NCI-H82 (cell line): ENCODE measurements at places on chromosomes 1 and 21.

GRCh38 chr21:45162809-45163208, 88.4 kb downstream of the ADARB1 start:
- DNase-seq: no peak

GRCh38 chr1:61699911-61700851, 24.8 kb downstream of the TM2D1 start:
- peak; percentile 27 for DNase-seq

- DNase-seq: peak; percentile 60
These were observed 41.3 kb upstream of the GNG12 start for GRCh38 chr1:67874501-67875111.

DNA sequence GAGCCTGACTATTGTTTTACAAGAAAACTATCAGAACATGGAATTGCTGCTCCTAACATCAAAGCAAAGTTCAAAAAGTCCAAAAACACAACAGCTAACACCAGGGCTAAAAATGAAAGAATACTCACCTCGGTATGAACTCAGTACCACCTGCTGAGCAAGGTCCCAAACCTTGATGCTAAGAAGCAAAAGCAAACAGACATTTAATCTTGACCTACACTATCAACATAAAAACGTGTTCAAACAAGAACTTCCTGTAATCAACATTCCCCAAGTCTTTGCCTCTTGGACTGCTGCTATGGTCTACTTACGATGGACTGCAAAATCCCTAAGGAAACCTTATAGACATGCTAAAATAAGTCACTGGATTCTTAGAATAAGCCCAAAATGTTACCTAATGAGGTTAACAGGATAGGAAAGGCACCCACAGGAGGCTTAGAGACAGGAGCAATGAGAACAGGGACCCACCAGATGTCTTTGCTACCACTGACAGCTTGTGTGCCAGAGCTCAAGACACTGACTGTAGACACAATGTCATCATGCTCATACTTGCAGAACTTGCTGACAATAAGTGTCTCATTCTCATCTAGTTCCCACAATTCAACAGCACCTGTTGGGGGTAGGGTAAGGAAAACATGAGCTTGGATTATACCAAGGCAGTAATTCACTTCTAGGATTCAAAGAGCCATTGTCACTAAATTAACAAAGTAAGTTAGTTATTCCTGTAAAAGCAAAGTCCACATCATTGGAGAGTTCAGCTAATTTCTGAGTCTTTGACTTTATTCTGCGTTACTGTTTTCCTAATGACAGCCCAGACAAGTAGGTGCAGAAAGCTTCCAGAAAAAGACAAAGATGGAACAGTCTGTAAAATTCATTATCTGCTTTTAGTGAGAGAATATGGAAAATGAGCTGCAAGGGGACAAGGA, 1.8 kb downstream of the WDR77 start:
- peak; percentile 57 for DNase-seq

DNA sequence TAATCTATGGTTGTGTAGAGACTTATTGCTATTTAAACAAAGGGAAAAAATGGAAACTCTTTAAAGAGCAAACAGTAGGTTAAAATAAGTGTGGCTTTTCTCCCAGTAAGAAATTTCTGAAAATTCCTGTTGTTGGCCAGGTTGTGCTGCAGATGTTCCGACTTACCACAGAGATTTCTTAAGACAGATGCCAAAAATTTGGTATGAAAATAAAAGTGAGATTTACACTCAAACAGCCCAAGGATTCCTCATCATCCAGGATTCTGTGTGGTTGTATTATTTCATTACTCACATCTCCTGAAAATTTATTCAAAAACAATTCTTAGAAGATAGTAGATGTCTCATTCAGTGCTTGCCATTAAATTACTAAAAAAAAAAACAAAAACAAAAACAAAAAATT, 296.7 kb upstream of the PTBP2 start:
- DNase-seq: no peak

- DNase-seq: no peak
These were observed 50.2 kb downstream of the SLC25A24 start for GRCh38 chr1:108149796-108150467.

DNA sequence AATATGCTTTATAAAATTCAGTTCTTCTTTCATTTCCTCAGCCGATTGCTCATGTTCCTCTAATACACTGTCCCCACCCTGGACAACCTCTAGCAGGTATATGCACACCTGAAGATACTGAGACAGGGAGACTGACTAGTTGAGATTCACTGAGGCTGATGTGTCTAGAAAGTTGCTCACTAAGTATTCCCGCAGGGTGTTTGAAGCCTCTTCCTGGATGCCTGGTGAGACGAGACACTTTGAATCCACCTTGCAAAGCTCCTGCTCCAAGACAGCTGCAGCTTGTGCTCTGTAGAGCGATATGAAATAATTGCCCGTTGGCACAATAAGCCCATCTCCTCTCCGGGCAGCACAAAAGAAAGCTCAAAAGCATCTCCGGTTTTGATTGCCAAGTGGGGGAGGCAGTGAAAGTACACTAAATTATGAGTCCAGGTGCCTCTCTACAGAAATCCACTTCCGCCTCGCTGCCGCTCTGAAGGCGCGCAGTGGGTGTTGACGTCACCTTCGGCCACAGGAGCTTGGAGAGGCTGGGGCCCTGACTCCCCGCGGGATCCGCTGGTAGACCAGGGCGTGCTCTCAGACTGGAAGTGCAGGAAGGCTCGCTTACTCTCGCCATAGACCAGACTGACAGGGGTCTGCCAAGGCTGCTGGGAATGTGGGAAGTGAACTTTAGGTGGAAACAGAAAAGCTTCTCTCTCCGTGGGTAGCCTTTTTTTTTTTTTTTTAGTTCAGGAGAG, 46.3 kb downstream of the GPA33 start:
- DNase-seq: peak; percentile 72

GRCh38 chr1:230696722-230697437, 17.0 kb downstream of the AGT start:
- no peak for DNase-seq

DNA sequence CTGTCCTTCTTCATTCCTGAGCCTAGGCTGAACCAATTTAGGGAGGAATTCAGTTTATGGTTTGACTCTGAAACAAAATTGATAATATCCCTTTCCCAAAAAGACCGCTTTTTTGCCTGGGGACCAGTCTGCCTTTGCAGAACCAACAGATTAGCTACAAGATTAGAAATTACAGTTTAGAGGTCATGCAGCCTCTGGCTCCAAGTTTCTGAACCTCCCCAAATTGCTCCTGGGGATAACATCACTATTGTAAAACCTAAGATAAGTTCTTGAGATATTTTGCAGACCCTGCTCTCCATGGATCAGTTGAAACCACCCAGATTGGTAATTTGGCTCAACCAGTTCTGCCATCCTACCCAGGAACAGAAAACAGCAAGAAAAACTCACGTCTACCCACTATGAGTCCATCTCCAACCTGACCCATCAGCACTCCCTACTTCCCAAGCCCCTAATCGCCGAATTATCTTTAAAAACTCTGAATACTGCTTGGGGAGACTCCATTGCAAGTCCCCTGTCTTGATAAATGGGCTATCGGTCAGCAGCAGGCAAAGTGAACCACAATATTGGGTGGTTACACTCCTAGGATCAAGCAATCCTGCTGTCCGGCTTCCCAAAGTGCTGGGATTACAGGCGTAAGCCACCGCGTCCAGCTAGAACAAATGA, 605 bp upstream of the RABGGTB start:
- peak; percentile 29 for DNase-seq

DNA sequence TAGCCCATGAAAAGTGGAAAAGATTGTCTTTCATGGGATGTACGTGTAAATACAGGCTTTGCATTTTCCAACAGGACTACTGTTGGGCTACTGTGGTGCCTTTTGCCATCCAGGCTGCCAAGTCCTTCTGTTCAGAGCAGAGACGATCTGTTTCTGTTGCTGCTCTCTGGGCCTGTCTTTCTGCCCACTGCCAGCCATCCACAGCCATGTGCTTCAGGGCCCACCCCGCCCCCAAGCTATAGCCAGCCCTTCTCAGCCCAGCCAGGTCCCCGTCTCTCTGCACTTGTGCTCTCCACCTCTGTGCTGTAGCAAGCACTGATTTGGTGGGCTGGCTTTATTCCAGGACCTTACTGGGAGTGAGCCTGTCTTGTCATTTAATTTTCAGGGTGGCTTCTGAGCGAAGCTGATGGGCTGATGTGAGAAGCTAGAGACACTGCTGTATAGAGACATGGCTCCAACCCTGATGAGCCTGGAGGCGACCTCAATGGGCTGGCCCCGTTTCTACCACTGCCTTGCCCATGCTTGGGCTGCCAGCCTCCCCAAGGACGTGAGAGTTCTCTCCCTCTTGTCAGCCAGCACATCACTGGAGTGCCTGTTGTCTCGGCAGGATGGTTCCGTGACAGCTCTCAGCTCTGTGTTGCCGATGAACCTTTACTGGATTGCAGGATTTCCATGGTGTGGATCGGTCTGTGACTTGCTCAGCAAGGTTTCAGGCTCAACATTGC, 137.8 kb downstream of the PEX14 start:
- no peak for DNase-seq

GRCh38 chr1:182616130-182617013, 12.2 kb upstream of the RGS16 start:
- peak; percentile 88 for DNase-seq

DNA sequence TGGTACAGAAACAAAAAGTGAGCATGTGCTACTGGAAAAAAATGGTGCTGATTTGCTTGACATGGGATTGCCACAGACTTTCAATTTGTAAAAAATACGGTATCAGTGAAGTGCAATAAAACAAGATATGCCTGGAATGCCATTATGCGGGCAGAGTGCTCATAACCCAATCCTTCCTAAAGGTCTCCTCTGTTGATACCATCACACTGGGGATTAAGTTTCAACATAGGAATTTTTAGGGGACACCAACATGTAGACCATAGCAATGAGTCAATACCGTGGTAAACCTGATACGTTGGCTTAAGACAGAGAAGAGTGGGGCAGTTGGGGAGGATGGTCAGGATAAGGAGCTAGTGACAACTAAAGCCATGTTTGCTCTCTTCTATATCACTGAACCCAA, 20.5 kb downstream of the MX1 start:
- no peak for DNase-seq

- peak; percentile 23 for DNase-seq
These were observed 30.4 kb downstream of the TMEM201 start for GRCh38 chr1:9618909-9619679.

- peak; percentile 94 for DNase-seq
These were observed at the start of gene GLIS1 for GRCh38 chr1:53739109-53739681. GLIS1 (minus strand) TSS chr1:53739164; CDS start chr1:53738064, 1,100 bp downstream.

- no peak for DNase-seq
These were observed 25.0 kb upstream of the BCL9 start for GRCh38 chr1:147516157-147516917.

DNA sequence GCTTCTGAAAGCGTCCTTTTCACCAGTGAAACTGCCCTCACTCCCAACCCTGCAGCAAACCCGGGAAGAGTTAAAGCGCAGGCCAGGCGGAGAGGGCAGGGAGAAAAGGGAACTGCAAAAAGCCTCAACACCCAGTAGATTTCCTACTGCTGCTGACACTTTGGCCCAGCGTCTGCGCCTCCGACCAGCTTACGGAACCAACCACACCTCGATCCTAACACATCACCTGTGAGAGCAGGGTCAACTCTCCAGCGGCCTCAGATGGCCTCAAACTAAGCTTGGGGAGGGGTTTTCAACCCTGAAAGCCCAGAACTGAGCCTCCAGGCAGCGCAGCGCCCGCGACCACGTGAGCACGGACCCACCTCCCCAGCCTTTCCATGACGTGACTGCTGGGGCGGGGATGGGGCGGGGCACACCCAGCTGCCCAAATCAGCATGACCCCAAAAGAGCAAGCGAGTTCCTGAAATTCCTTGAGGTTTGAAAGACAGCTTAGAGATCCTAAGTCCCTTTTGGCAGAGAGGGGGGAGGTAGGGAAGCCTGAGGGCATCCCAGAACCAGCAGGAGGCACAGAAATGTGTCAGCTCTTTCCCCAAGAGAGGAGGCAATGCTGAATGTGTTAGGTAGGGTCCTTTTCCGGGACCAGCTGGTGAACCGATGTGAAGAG, 59.1 kb downstream of the ITPKB start:
- DNase-seq: peak; percentile 88

DNA sequence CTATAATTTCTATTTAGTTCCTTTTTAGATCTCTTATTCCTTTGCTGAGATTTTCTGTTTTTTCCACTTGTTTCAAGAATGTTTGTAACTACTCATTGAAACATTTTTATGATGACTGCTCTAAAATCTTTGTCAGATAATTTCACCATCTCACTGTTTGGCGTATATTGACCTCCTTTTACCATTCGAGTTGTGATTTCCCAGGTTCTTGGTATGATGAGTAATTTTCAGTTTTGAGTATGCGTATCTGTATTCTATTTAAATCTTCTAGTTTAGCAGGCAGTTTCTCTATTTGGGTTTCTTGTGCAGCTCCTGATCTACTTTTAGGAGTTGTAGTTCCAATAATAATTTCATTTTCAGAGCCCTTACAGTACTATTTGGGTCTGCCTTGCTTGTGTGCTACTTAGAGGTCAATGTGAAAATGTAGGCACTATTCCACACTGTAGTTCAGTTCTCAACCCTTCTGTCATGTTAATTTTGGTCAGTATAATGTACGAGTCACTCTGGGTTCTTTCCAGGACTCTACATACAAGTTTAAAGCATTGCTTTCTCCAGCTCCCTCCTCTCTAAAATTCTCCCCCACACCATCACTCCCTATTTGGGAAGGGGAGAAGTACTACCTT, 115.5 kb downstream of the ACBD6 start:
- DNase-seq: no peak

- no peak for DNase-seq
These were observed 2.3 kb upstream of the TIAM1 start for GRCh38 chr21:31346256-31346821.

DNA sequence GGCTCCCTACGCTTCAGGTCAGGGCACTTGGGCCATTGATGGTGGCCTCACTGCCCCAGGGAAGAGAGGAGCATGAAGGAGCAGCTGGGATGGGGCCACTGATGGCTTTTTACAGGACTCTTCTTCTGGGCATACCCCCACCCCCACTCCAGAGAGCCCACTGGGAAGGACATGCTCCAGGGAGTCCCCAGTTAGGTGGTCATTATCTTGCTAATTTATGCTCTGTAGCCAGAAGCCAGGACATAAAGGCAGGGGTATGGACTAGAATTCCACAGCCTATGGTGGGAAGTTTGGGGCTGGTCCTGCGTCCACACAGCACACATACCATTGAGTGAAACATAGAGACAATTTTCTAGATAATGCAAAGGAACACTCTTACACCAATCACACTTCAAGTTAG, 8.8 kb upstream of the GRIK3 start:
- no peak for DNase-seq

- no peak for DNase-seq
These were observed 54.9 kb upstream of the B3GALT2 start for GRCh38 chr1:193241132-193241827.

- no peak for DNase-seq
These were observed 23.3 kb upstream of the BTG2 start for GRCh38 chr1:203281851-203282661.

- no peak for DNase-seq
These were observed 38.6 kb upstream of the WLS start for GRCh38 chr1:68270951-68271350.

DNA sequence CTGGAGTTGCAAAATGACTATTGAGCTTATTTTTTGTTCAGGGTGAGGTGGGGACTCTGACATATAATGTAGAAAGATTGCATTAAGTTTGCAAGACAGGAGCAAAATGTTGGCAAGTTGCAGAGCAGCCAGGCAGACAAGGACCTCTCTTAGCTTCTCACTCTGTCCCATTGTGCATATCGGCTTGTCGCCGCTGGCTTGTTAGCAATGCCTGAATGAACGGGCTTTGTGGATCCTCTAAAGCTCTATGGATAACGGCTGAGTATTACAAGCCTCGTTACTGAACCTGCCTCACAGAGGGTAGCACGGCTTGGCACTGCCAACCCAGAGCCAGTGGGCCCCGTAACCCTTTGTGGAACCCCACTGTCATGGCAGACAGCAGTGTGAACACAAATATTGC, 68.4 kb downstream of the TNR start:
- DNase-seq: peak; percentile 90
